ENCODE measurements at places on chromosomes 6 and 20.

GRCh38 chr6:149317644-149318571 lies at the start of gene TAB2:
Gene TAB2 (plus strand): TSS chr6:149317712. CDS start chr6:149369998, 52,286 bp downstream.
- DNase-seq: peak; percentile 24

DNA sequence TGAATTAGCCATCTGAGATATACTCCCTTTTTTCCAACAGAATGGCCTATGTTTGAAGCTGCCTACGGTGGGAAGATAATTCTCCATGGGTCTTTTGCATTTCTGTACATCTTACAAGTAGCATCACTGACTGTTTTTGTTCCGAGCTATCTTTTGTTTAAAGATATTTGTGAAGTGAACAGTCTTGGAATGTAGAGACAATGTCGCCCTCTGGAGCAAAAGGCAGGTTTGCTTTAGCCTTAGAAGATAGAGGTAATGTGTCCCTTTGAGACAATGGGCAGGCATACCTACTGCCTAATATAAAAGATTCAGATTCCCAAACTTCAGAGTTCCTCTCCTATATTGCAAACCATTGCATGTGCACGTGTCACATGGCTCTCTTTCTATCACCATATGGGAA lies 347.8 kb upstream of the CNR1 start:
- DNase-seq: no peak

- DNase-seq: no peak
These were observed 22.9 kb upstream of the JAG1 start for GRCh38 chr20:10696650-10697049.

GRCh38 chr20:51169813-51170212 lies 146.9 kb upstream of the KCNG1 start:
- DNase-seq: peak; percentile 30

DNA sequence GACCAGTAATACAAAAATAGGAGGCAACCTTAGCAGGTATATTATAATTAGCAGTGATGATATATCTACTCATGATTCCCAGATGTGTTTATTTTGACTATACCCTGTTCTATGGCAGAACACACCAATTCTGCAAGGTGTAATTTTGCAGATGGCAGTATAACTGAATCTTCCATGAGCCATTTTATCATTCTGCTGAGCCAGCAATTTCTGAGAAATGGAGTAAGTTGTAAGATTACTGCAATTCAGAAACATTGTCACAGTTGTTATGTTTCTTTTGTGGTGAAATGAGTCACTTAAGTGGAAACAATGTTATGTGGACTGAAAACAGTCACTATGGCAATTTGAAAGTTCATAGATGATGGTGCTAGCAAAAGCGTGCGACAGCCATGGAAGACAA lies 63.7 kb upstream of the RIMS1 start:
- DNase-seq: no peak

DNA sequence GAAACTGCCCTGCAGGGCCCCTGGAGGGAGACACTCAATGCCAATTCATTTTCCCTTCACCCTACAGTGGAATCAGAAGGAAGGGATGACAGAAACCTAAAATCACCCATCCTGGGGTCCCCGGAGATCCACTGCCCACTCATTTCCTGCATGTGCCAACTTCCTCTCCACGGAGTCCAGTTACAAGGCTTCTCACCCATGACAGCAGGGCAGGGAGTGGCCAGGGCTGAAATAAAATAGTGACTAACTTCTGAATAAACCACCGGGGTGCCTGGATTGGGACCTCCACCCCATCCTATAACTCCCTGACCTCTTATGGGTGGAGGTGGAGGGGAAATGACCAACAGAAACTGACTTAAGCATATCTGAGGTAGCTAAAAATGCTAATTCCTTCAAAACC lies 362.3 kb downstream of the MAFB start:
- DNase-seq: no peak

DNA sequence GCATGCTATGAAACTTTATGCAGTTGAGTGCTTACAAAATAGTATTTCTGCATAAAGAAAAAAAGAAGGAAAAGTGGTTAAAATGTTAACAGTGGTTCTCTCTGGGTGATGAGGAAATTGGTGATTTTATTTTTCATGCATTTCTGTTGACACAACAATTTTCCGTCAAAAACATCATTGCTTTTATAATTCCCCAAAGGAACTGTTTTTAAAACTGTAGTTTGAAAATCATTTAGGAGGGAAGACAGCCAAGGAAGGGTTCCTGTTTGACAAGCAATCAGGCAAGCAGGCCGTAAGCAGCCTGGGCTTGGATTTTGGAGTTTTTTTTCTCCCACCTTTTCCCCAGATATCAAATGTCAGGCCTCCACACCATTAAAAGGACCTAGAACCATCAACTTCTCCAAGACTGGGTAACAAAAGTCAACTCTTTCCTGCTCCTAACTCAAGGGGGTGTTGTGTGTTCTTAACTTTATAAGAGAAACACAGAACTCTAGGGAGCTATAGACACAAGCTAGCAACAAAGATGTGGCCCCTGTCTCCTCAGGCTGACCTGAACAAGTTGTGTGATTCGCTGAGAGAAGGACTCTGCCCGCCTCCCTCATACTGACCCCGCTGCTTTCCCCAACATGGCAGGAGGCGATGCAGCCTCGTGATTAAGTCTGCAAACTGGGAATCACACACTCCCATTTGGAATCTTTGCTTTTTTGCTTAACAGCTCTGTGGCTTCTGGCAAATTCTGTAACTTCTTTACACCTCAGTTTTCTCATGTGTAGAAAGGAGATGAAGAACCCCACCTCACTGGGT lies 146.6 kb downstream of the BCAS1 start:
- DNase-seq: no peak

GRCh38 chr6:168050881-168051586 lies 28.0 kb downstream of the FRMD1 start:
- DNase-seq: no peak

GRCh38 chr6:97969065-97969464 lies 686.0 kb upstream of the MMS22L start:
- no peak for DNase-seq

- peak; percentile 33 for DNase-seq
These were observed at the start of gene PCSK2 for GRCh38 chr20:17226410-17227218. Gene PCSK2 (plus strand): TSS chr20:17227040. CDS start chr20:17227306, 266 bp downstream.

DNA sequence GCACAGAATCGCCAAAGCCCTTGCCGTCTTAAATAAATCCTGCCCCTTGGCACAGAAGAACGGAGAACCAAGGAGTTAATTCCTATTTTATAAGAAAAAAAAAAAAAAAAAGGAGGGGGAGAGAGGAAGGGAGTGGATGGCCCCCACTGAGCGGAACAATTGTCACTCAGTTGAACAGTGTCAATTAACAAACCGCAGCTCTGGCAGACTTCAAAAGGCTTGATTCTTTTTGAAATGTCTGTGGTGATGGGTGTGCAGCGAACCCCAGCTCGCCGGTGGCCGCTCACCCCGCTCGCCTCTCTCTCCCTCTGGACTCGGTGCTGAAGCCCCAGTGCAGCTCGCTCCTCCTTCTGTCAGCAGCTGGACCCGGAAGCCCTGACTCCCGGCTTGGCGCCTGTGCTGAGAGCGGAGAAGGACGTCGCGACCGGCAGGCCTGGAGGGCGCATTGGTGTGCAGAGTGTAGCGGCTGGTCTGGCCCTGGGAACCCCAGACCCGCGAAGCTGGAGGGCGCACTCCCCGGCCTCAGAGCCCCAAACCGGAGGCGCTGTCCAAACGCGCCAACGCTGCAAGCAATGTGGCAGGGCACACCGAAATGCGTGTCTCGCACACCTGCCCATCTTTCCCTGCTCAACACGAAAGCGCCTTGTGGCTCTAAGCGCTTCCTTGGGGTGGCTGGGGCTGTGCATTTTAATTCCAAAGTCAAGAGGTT lies 3.4 kb downstream of the LINC00237 start:
- DNase-seq: peak; percentile 60

DNA sequence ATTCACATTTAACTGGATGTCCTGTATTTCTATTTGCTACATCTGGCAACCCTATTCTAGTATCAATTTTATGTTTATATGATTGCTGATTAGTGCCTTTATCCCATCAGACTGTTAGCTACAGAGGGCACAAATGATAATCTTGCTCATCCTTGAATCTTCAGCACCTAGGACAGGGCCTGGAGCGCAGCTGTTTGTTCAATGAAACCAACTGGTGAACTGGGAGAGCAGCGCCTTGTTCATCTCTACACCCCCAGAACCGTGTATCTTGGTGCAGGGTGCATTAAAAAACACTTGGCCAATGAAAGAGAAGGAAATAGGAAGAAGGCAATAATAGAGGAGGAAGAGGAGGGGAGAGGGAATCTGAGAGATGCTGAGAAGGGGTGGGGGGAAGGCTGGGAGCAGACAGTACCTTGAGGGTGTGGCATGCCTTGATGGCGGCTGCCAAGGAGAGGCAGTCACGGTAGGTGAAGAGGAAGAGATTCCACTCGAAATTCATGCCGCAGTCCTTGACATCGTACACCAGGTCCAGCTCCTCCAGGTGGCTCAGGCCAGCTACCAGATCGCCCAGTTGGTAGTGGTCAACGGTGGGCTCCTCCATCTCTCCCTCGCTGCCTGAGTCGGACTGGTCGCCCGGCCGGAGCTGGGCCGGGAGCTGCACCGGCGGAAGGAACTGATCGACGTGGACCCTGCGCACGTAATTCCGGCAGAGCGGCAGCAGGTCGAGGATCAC lies 15.5 kb downstream of the TMEM151B start:
- DNase-seq: peak; percentile 34

- DNase-seq: peak; percentile 87
These were observed 8.5 kb upstream of the SOD2 start for GRCh38 chr6:159701413-159701999.

GRCh38 chr20:49312661-49313060 lies 34.8 kb upstream of the ZNFX1 start:
- DNase-seq: no peak

DNA sequence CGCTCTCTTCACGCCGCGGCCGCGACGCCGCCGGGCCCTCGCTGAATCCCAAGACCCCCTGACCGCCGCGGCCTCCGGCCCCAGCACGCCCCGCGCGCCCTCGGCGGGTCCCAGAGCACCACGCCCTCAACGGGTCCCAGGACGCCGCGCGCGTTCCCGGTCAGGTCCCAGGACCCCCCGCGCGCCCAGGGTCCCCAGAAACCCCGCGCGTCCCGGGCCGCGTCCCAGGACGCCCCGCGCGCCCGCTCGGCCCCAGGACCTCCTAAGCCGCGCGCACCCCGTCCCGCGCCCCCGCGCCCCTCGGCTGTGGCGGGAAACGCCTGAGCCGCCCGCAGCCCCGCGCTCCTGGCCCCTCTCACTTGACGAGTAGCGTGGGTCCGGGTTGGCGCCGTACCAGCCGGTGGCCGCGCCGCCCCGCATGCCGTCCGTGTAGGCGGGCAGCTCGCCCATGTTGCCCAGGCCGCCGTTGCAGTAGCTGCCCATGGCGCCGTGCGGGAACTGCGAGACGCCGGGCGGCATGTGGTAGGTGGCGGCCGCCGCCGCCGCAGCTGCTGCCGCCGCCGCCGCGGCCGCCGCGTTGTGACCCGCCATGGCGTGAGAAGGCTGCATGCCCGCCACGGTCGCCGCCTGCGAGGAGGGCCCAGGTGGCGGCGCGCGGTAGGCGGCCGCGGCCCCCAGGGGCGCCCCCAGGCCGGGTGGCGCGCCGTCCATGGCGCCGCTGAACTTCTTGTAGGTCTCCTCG lies 556 bp downstream of the NKX2-4 start:
- peak; percentile 30 for DNase-seq

GRCh38 chr6:81759782-81760181 lies 7.3 kb upstream of the TENT5A start:
- DNase-seq: no peak

DNA sequence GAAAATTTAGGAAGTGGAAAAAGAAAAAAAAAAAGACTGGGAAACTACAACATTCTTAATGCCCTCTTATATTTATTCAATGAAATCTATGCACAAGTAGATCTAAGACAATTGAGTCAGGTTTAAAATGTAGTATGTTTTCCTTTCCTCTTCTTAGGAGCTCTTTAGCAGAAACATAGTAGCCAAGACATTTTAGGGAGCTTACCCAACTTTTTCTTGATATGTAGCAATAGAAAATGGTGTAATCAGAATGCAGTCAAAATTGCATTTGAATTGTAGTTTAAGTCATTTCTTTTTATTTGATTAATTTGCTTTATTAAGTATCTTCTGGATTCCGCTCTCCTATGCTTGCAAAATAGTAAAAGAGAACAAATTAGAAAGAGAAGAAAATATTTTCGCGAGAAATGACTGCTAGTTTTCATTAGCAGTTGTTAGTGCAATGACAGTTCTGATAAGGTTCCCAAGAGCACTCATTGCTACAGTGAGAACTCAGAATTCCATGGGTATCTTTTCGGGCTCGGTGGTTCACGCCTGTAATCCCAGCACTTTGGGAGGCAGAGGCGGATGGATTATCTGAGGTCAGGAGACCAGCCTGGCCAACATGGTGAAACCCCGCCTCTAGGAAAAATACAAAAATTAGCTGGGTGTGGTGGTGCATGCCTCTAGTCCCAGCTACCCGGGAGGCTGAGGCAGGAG lies 52.2 kb downstream of the JARID2 start:
- DNase-seq: no peak

DNA sequence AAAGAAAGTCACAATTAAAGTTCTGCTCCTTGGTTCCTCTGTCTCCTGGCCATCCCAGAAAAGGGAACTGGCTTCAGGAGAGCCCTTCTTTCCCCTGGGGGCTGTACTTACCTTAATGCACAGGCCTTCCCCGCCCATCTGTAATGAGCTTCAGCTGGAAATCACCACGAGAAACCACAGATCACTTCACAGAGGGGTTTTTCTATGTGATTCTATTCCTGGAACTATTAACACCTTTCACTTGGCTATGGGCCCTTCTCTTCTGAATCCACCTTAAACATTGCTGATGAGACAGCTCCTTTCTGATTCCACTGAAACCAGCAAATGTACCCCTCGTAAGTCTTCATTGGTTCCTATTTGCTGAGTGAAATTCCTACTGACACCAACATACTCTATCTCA lies 80.7 kb downstream of the FOXF2 start:
- no peak for DNase-seq

GRCh38 chr6:90193359-90193758 lies 103.3 kb downstream of the BACH2 start:
- no peak for DNase-seq

DNA sequence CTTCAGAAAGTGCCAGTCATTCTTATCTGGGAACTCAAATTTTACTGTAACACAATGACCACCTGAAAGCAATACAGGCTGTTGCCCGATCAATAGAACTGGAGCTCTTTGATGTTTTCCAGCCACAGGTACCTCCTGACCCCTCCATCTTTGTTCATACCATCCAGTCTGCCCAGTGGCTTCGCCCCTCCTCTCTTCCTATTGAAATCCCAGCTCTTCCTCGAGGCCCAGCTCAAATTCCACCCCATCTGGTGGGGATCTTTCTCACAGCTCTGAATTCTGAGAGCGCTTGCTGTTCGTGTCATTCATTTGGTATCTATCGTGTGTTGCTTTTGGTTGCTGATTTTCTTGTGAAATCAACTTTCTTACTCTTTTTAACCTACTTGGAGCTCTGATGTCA lies 87.9 kb upstream of the CNKSR3 start:
- no peak for DNase-seq
